ENCODE measurements at places on chromosomes 2 and 18.

GRCh38 chr18:34758378-34758948 is 48.4 kb downstream of the DTNA start:
- no peak for DNase-seq

DNA sequence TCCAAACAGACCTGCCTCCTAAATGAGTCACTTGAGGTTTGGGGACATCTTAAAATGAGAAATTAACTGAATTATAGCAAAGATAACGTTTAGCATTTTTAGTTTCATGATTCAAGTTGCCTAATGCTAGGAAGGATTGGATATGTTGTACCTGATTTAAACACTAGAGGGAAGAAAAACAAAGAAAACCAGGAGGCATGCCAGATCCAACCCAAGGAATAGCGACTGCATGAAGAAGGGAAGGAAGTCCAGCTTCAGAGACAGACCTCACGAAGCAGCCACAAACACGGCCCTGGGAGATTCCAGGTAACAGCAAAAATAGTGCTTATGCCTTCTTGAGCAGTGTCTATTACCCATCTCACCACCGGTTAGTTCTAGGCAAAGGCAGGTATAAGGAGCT is 499.9 kb upstream of the SPHKAP start:
- no peak for DNase-seq

GRCh38 chr2:20986024-20986939 is 57.6 kb downstream of the APOB start:
- DNase-seq, result no peak

- DNase-seq, result no peak
Measured at GRCh38 chr18:66005831-66006588, 255.2 kb downstream of the CDH7 start.

DNA sequence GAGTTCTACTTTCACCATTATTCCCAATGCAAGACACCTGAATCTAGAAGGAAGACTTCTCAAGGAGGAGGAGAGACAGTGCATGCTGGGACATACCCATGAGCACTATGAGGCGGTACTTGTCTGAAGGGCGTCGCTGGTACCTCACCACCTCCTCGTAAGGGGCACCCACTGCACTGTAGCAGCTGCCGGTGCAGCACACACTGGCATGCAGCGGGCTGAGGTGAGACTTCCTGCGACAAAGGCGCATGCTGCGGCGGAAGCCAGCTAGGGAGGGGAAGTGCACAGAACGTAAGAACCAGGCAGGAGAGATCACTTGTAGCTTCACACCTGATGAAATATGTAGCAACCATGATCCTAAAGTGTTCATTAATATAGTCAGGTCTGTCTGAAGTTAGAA is 12.8 kb upstream of the TMEM237 start:
- DNase-seq, result no peak

DNA sequence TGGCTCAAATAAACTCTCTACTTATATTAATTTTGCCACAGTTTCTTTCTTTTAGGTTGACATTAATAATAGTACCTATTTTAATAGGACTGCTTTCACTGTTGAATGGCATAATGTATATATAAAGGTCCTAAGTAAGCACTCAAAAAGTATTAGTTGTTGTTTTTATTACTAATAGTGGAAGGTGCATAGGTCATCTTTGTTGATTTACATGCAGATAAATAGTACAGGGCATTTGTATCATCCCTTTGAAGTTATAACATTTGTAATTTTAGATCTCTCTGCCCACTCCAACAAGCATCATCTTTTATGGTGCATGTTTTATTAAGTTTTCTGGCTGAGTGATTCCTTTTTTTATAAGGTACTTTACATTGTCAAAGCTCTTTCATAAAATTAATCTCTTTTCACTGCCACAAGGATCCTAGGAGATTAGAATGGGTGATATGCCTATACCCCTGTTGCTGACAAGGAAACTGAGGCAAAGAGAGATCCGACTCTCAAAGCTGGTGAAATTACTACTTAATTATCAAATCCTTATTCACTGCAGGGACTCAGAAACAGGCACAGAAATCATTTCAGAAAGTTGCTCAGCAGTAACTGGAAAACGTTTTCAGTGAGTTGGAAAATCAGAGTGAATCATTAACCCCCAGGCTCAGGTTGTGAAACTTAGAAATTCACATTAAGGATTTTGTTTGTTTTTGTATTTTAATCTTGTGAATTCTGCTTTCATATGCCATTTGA is 299.6 kb downstream of the AGPS start:
- no peak for DNase-seq

DNA sequence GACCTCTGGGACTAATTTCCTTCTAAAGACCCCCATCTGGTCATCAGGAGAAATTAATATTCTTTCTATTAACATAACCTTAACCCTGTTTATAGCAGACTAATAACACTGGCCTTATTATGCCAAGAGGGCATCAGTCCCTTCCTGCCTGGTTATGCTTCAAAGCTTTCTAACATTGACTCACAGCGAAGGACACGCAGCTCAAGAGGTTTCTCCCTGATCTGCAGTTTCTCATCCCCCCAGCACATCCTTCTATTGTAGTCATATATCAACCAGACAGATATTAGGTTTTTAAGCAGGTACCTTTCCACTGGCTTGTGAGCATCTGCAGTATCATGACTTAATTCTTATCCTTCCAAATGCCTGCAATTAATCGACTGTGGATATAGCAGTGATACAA is 100.0 kb upstream of the CXCR4 start:
- no peak for DNase-seq

DNA sequence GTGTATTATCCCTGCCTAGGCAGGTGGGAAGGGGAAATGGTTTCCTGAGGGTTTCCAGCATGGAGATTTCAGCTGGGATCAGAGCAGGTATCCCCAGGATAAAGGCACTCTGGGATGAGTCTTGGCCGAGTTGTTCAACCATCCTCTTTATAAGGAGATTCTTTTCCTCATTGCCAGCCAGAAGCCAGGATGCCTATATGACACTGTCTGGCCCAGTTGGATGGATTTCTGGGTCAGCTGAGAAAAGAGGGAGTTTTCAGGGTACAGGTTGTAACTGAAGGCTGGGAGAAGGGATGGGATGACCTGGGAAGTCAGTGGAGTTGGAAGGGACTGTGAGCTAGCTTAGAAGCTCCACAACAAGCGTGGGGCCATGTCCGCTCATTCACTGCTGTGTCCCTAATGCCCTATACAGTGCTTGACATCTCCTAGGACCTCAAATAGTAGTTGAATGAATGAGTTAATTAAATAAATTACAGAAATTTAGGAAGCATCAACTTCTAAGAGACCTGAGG is 8.3 kb downstream of the RHOB start:
- no peak for DNase-seq

DNA sequence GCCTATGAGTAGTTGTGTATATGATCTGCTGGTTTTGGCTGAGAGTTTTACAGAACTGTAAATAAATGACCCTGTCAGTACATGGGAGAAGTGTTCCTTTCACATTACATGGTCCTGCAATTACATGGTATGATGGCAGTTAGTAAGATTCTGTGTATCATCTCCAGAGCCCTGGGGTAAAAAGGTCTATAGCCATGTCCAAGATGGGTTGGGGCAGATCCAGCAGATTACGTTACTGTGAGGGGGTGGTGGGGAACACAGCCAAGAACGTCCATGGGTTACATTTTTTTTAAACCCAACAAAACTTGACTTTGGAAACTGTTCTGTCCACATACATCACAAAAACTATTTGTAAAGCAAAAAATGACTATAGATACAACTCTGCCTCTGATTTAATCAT is 64.2 kb upstream of the LMAN1 start:
- DNase-seq, result no peak

DNA sequence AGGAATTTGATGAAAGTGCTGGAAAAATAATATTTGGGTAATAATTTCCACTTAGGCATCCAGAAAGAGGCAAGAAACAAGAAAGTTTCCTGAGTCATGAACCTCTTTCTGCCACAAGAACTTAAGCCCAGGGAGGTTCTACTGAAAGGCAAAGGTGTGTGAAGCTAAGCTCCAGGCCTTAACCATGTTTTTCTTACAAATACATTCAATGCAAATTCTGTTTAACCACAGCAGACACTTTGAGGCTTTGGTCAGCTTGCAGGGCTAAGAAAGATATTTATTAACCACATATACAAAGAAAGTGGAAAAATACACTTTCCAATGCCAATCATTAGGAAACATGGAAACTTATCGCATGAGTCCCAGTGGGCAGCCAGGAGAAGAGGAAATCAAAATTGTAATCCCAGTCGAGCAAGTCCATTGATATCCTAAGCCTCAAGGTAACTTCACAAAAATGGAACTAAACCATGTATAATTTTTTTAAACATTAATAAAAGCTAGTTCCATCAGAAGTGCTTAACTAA is 68.3 kb downstream of the PIEZO2 start:
- DNase-seq, result no peak

DNA sequence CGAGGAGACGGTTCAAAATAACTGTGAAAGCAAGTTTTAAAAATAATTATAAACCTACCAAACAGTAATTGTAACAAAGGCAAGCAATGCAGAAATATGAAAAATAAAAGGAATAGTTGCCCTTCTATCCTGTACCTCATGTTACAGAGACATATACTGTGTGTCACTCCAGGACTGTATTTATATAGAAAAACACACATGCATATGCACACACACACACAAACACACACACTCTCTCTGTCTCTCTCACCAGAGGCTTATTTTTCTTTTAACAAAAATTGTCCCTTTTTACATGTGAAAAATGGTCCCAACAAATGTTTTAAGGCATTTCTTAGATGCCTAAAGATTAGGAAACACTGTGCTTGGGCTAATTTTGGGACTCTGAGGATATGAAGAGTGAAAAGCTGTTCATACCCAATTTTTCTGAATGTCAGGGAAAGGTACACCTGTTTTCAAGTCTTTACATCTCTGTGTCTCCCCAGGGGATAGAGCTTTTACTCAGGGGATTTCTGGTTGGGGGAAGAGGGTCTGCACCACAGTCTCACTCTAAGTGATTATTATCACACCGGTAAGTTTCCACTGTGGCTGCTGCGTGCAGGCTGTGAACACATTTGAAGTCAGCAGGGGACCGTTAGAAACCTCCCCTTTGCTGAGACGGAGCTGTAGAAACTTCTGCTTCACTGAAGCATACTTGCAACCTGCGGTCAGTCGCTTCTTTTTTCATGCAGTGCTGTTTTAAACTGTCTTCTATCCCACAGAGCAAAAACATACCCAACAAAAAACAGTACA is 51.4 kb upstream of the SPAG16 start:
- no peak for DNase-seq

DNA sequence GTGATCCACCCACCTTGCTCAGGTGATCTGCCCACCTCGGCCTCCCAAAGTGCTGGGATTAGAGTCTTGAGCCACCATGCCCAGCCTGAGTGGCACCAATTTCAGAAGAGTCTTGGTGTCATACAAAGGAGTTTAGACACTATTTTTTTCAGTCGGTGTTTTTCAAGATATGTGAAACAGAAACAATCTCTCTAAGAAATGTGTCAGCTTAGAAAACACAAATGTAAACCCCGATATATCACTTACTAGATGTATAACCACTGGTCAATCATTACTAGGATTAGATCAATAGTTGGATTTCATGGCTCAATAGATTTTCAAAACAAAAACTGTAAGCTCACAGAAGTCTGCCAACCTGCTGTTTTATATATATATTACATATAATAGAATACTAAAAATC is 67.2 kb upstream of the FRZB start:
- no peak for DNase-seq

- no peak for DNase-seq
Measured at GRCh38 chr18:47036298-47036874, 965 bp upstream of the ELOA2 start.

DNA sequence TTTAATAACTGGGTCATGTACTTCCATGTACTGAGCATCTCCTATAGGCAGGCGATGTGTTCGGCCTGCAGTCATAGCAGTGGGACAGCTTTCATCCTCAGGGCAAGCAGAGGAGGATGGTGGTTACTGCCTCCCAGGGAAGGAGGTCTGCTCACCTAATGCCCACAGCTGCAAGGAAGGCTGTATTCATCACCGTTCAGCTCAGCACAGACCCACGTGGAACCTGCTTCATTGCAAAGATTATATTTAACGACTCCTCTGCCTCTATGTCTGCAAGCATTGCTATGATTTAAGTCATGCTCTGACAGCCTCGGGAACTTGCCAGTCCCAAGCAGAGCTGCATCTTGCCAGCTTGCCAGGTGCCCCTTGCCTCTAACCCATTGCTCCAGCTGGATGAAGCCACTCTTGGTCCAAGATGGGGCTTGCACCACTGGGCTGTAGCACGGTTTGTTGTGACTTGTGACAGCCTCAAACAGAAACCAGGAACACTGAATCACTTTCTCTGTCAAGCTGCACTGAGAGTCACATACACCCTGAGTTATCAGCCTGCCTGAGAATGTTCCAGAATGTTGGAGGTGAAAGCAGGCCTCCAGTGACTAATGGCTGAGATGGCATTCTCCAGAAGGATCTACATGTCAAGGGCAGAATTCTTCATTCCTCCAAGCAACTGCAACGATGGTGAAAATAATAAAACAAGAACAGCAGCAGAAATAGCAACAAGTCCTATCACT is 651.1 kb upstream of the ID2 start:
- no peak for DNase-seq

GRCh38 chr2:218709908-218710307 is 727 bp upstream of the TTLL4 start:
- no peak for DNase-seq

- DNase-seq, result no peak
Measured at GRCh38 chr2:221400411-221400810, 171.7 kb downstream of the EPHA4 start.

DNA sequence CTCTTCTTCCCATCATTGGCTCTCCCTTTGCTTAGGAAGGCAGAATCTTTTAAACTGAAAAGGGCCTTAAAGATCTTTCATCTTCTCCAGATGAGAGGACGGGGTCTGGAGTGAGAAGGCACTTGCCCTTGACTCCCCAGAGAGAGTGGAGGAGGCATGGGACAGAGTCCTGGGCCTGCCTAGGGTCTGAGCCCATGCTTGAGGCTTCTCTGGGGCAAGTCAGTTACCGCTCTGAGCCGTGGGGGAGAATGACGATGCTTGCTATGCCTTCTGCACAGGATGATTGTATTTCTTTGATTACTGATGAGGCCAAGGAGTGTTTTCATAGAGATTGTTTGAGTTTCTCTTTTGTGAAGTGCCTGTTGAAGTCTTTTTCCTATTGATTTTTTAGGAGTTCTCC is 921 bp downstream of the PLB1 start:
- DNase-seq, result no peak

- DNase-seq, result no peak
Measured at GRCh38 chr18:74790451-74790850, 192.8 kb downstream of the ZNF407 start.

DNA sequence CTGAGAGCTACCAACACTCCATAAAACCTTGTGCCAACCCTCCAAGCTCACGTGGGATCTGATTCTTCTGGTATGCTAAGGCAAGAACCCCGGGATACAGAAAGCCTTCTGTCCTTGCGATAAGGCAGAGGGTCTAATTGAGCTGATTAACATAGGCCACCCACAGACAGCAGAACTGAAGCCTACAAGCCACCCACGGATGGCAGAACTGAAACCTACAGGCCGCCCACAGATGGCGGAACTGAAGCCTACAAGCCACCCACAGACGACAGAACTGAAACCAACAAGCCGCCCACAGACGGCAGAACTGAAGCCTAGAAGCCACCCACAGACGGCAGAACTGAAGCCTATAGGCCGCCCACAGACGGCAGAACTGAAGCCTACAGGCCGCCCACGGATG is 216.3 kb downstream of the SNTG2 start:
- DNase-seq, result no peak
